ENCODE measurements at places on chromosomes 5 and 9.

DNA sequence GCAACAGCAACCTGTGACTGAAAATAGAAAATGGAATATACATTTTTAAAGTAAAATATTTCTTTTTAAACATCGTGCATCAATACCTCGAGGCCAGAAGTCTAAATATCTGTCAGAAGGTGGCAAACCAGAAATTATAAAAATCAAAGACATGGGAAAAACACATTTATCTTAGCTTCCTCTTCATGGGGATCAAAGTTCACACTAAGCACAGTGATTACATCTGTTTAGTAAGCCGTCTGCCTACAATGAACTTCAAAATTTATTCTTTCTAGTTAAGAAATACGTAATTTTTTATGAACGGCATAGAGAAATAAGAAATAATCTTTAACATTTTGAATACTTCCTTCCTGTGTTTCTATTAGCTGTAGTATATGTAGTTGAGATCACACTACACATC is 17.9 kb upstream of the SV2C start:
- no peak for DNase-seq

GRCh38 chr5:1175801-1176472 is 25.5 kb upstream of the SLC6A19 start:
- no peak for DNase-seq

GRCh38 chr9:22307013-22307711 is 139.5 kb upstream of the DMRTA1 start:
- no peak for DNase-seq

DNA sequence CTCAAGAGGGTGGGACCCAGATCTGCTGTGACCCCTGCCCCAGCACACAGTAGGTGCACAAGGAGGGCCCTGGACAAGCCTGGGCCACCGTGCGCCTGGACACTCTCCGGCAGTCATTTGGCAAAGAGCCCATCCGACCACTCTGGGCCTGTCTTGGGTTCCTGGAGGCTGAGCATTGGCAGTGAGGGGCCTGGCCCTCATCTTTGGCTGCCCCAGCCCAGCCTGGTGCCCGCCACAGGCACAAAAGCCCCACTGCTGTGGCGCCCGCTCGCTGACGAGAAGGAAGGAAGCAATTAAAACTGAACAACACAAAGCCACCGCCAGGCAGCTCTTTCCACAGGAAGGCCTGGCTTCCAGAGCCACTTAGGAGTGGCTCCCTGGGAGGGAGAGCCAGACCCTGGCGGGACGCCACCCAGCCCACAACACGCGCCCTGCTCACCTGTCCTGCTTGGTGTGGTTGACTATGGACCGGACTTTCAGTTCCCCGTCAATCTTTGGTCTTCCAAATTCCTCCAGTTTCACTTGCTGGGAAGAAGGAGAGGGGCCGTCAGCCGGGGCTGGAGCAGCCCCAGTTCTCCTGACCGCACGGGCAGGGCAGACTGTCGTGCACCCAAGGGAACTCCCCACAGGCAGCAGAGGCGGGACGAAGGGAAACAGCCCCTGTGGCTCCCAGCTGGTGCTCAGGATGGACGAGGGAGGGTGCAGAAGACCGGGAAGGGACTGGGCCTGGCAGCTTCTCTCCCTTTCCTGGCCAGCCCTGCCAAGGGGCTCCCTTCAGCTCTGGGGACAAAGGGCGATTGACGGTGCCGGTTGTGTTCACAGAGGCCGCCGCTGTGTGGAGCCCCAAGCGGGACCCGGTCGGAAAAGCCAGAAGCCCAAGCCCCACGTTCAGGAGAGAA is 50.9 kb upstream of the SARDH start:
- no peak for DNase-seq

DNA sequence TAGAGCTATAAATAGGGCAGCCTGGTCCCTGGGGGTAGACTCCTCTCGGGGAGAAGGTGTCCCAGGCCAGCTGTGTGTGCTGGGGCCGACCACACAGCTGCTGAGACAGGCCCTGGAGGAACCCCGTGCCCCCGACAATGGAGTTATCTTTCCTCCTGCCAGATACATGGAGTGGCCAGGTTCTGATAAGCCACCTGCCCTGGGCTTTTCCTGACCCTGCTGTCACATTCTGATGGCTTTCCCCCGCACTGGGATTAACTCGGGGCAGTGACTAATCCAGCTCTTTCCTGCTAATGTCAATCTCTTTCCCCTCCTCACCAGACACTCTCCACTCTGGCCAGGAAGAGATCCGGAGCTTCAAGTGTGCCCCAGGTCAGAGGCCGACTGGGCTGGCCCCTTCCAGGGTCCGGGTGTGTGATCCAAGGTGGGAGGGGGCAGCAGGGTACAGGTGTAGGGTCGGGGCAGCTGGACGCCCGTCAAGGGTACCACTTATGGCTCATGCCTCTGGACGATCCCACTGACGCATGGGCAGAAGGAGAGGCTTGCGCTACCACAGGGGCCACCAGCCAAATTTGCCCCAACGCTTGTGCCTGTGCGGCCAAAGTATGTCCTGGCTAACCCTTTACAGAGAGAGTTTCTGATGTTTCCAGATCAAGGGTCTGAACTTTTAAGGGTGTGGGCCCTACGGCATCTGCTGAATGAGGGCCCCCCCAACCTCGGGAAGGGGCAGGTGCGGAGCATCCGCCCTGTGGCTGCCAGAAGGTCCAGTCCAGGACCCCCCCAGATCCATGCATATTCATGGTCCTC is 20.6 kb upstream of the COL5A1 start:
- DNase-seq: no peak

DNA sequence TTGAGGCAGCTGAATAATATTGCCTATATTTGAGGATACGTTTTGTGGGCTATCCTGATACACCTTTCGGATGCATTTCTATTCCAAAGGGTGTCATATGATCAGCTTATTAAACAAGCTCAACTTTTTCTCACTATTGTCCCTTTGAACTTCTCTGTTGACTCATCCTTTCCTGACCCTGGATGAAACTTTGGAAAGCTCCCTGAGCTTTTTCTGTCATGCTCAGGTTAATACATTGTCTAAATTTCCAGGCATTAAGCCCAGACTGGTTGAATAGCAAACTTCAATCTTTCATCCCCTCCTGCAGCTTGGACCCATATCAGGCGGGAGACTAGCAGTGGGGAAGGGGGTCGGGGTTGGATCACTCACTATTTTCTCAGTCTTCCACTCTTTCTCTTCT is 104.9 kb upstream of the PTPN3 start:
- DNase-seq: no peak

DNA sequence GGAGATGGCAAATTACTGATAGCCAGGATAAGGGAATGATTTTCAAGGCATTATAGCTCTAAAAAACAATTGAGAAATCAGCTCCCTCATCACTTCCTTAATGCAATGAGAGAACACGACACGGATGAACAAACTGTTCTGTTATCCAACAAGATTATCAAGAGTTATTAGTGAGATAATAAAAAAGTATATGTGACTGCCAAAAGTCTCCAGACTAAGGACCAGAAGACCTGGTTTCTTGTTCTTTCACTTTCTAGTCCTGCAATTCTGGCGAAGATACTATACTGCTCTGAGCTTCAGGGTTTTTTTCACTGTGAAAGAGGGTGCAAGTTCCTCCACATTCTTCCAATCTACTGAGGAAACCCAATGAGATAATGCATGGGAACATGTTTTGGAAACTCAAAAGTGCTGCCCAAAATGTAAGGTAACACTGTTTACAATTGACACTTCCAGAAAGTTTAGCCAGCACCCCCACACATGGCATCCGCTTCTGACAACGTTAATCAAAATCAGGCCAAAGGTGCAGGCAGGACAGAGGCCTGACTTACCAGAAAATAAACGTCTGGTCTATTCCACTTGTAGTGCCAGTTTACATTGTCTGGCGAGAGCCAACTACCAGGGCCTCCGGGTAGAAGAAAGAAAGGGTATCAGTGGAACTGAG is 254.2 kb downstream of the DOCK8 start:
- DNase-seq: no peak

GRCh38 chr5:97544678-97545077 is 361.6 kb upstream of the RIOK2 start:
- DNase-seq: no peak

- no peak for DNase-seq
Measured at GRCh38 chr9:20863945-20864344, 167.5 kb downstream of the HACD4 start.

GRCh38 chr5:58019614-58020013 is 440.3 kb downstream of the PLK2 start:
- no peak for DNase-seq

- no peak for DNase-seq
Measured at GRCh38 chr9:88164850-88165249, 26.6 kb upstream of the SPATA31C2 start.

DNA sequence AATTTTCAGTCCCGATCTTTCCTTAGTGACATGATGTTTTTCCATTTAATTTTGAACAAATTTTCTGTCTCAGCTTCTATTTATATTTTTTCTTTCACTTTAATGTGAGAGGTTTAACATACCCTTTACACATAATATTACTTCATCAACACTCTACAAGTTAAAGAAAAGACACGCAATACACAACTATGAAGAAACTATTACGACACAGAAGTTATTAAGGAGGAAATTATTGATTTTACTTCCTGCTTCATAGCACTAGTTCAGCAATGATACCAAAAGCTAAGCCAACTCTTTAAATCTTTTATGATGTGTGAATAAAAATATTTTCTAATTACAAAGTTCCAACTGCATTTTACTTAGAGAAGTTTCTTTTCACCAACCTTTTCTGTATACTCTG is 432.3 kb upstream of the DAB2 start:
- DNase-seq: no peak

GRCh38 chr5:165894916-165895315 is 2389.5 kb downstream of the MAT2B start:
- DNase-seq: no peak

GRCh38 chr9:127693143-127693542 is 13.6 kb upstream of the CFAP157 start:
- DNase-seq: no peak

DNA sequence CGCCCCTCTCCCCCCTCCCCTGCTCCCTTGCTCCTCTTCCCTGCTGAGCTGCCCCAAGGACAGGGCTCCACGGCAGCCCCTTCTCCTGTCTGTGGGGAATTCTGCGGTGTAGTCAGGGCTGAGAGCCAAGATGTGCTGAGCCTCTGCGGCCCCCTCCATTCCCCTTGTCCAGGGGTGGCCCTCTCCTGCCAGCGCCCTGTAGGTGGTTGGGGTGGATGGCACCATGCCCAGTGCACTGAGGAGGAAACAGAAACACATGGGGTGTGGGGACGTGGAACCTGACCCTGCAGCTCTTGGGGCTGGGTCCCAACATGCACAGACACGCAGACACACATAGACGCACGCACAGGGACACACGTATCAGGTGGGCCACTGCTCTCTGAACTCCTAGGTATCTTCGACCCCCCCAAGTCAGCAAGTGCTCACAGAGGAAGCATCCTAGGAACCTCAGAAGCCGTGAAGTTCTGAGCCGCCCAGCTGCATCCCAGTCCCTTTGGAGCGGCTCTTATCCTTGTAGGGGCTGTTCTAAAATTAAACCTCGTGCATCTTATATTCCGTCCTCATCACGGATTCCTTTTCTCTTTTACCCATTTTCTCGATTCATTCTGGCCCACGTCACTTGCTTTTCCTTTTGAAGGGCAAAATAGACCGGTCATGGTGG is 64.8 kb downstream of the HMCN2 start:
- DNase-seq: no peak

GRCh38 chr5:10248378-10249260 is 1.1 kb downstream of the ATPSCKMT start:
- DNase-seq: no peak

- no peak for DNase-seq
Measured at GRCh38 chr5:132059696-132060500, 557 bp upstream of the IL3 start.

- no peak for DNase-seq
Measured at GRCh38 chr5:83913593-83913992, 192.9 kb upstream of the HAPLN1 start.

DNA sequence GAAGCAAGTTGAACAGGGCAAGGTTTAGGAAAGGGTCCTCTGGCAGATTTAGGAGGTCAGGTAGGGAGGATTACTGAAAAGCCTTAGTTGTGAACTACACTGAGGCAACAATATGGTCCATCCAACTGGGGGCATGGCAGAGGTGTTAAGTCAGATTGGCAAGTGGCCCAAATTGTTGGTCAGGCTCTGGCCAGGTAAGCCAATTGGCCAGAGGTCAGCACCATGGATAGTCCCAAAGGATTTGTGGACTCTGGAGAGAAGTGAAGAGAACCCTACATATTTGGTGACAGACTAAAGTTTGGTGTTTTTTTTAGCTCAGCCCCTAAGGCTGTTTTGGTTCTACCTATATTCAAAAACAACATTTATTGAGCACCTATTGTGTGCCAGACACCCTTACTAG is 39.1 kb upstream of the RASGRF2 start:
- no peak for DNase-seq

GRCh38 chr9:114178756-114179450 is 23.6 kb downstream of the COL27A1 start:
- DNase-seq: no peak

- no peak for DNase-seq
Measured at GRCh38 chr9:136086213-136086881, 8.7 kb downstream of the NACC2 start.

DNA sequence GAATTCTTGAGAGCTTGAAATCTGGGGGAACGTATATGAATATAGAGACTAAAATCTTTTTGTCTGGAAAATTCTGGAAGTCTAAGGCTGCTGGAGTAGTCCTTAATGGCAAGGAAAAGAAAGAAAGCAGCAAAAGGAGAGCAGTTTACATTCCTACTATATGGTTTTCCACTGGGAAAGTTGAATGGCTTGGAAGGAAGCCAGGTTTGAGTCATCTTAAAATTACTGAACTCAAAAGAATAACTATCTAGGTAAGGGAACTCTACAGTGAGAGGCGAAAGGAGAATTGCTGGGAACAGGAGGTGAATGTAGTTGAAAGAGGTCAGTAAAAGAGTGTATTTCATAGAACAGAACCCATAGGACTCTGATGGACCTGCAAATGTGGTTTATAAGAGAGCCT is 258.1 kb upstream of the EDIL3 start:
- DNase-seq: no peak

DNA sequence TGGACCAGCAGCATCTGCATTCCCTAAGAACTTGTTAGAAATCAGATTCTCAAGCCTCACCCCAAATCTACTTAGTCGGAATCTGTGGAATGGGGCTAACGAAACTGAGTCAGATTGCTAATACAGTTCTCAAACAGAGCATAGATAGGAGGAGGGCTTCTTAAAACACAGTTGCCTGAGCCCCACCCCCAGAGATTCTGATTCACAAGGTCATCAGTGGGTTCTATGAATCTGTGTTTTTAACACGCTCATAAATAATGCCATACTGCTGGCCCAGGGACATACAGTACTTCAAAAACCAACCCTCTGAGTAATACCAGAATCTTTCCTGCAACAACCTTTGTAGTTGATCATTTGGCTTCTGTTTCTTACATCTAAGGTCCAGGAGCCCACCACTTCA is 32.9 kb upstream of the GARNL3 start:
- DNase-seq: no peak

GRCh38 chr9:72790989-72791388 is 161.9 kb downstream of the ALDH1A1 start:
- no peak for DNase-seq

All from esophagus squamous epithelium (tissue), 5 donors.